ENCODE measurements at places on chromosomes 2 and 18.

GRCh38 chr2:39368846-39369245, 68.2 kb downstream of the MAP4K3 start:
- no peak for DNase-seq

DNA sequence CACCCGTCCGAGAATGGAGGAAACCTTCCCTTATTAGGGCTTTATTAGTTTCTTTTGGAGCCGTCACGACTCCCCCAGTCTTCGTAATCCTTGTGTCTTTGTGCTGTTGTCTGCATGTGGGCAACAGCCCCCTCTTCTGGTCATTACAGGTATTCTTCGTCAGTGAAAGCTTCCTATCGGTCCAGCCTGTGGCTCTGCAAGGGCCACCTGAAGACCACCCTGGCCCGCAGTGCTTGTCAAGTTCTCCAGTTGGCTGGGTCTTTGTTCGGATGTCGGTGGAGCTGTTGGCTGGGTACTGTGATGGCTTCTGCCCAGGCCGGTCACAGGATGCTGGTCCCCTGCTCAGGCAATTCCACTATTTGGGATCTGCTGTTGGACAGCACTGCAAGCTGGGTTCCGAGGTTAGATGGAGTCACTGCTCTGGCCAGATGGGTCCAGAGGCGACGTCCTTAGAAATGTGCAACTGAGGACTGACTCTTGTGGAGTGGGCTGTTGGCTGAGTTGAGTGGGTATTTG, 19.2 kb downstream of the E2F6 start:
- no peak for DNase-seq

DNA sequence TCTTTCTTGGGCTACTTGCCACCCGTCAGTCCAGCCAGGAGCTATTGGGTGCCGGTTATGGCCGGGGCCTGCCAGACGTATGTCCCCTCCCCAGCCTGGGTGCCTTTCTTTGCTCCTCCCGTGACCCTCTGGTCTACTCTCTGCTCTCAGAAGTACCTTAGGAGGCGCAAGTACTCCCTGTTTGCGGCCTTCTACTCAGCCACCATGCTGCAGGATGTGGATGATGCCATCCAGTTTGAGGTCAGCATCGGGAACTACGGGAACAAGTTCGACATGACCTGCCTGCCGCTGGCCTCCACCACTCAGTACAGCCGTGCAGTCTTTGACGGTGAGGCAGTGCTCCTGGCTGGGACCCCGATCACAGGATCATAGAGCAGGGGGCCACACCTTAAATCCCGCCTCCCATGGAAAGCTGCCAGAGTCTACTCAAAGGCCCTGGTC, 99.5 kb downstream of the DYSF start:
- DNase-seq, result no peak

DNA sequence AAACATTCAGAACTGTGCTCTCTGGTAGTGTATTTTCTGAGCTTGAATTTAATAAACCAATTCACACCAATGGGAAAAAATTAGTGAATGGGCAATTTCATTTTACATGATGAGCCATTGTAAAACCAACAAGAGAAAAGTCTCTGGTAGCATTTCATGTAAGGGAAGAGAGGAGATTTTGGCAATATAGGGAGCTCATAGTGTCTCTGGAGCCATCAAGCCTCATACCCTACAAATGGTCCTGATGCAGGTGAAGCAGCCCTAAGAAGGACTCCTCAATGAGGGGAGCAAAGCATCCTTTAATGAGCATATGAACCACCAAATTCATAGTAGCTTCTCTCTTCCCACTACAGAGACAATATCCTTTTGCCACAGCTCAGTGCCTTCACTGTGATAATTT, 373.0 kb downstream of the RIT2 start:
- DNase-seq, result no peak

- DNase-seq, result peak; percentile 89
These were observed 9.7 kb upstream of the OTOS start for GRCh38 chr2:240149943-240150784.

DNA sequence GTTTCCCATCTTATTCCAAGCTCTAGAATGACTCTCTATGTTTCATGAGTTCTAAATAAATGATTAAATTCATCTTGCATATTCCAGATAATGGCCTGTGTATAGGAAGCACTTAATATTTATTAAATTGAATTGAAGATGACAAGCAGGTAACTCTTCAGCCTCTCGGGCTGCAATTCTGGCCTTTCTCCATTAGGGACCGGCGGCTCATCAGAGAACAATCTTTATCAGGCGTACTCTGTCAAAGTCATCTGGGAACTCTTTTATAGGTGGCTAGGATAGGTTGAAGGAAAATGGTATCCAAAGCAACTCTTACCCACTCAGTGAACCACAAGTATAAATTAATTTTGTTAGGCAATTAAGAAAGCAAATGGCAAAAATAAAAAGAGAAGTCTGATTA, 308.5 kb downstream of the NOL4 start:
- no peak for DNase-seq

DNA sequence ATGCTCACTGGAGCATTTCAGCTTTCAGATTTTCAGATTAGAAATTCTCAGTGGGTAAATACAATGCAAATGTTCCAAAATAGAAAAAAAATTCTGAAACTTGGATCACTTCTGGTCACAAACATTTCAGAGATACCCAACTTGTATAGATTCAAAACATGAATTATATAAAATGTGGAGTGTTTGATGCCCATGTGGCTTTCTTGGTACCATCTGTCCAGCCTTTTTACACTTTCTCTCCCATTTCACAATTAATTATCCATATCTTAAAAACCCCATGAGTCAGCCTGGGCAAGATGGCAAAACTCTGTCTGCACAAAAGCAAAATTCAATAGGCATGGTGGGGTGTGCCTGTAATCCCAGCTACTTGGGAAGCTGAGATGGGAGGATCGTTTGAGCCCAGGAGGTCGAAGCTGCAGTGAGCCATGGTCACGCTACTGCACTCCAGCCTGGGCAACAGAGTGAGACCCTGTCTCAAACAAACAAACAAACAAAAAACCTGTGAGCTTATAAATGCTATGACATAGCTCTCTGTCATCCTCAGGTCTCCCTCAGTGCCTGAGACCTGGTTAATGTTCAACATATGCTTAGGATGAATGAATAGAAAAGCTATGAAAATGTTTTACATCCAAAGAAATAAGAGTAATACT, 146.3 kb upstream of the TTC39C start:
- DNase-seq, result no peak

Measured in D721Med (cell line).